Stimulated activated CD4-positive, alpha-beta T cell treated with anti-CD3 and anti-CD28 coated beads, Interleukin-15, amount 100 ng/mL, for 1 hour (primary cell): ENCODE measurements at places on chromosomes 12 and 14.

- no peak for DNase-seq
Observed at GRCh38 chr14:93533842-93534241, 103.1 kb downstream of the UNC79 start.

- DNase-seq: no peak
Observed at GRCh38 chr12:40769846-40770245, 77.6 kb downstream of the CNTN1 start.

GRCh38 chr14:99910337-99911309 is 117.4 kb downstream of the EML1 start:
- DNase-seq: no peak

GRCh38 chr14:62689733-62690132 is 355.5 kb downstream of the KCNH5 start:
- no peak for DNase-seq

GRCh38 chr14:100271247-100271939 is 32.4 kb downstream of the YY1 start:
- no peak for DNase-seq

DNA sequence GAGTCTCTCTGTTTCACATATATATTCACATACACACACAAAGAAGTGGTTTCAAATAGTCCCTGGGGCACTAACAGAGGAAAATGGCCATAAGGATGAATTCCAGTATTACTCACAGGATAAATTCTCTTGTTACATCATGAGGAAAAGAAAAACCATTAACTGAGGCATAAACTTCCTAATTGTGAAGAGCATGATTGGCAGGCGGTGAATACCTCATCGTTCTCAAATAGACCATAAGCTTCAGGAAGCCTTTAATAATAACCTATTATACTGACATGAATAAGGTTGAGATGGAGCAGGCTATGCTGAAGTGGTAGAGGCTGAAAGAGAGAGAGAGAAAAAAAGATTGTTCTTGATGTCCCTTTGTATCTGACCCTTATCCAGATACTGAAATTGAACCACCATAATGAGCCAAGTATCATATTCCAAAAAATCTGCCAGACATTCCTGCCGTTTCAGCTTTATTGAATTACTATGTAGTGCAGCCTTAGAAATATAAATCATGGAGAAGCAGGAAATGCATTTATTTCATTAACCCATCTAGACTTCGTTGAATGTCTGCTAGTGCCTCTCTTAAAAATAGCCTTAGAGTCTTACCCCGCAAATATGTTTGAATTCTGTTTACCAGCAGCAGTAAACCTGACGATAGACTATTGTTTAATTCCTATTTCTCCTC is 86.8 kb downstream of the NUAK1 start:
- no peak for DNase-seq

DNA sequence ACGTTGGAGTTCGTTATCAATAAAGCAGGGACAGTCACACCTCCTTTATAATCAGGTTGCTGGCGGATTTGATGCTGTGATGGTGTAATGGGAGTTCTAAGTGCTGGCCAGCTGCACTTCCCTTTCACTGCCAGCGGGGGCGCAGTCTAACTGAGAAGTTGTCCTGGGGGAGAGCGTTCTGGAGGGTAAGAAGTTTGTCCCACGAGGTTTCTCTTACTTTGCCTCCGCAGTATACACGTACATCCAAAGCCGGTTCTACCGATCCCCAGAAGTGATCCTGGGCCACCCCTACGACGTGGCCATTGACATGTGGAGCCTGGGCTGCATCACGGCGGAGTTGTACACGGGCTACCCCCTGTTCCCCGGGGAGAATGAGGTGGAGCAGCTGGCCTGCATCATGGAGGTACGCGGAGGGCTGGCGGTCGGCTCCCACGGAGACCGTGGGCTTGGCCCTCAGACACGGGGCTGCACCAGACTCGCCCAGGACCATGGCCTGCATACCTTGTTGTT is 42.7 kb downstream of the DYRK4 start:
- DNase-seq: peak; percentile 54

GRCh38 chr14:103520657-103521437 is 1.8 kb downstream of the CKB start:
- peak; percentile 38 for DNase-seq

DNA sequence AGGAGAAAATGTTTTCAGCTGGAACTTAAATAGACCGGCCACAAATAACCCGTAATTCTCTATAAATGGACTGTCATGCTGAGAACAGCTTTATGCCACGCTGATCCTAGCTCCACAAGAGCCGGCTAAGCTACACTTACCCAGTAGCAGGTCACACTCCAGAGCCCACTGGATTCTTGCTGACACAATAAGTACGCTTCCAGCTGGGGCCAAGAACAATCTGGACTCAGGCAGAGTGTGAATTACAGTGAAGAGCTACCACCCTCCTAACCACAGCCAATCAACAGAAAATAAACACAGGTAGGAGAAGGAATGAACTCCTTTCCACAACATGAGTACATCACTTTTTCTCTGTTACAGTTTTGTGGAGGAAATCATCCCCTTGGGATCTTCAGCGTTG is 531.3 kb downstream of the GALC start:
- no peak for DNase-seq

GRCh38 chr14:101193845-101194372 is 290.4 kb upstream of the RTL1 start:
- DNase-seq: no peak

GRCh38 chr14:35535483-35536112 is 1.6 kb downstream of the INSM2 start:
- no peak for DNase-seq

GRCh38 chr12:56957229-56958052 is at the start of gene RDH16:
Gene RDH16 (minus strand): TSS chr12:56957608. CDS start chr12:56957462, 146 bp downstream.
- DNase-seq: no peak

- DNase-seq: no peak
Observed at GRCh38 chr14:61140872-61141271, 140.3 kb downstream of the TMEM30B start.

GRCh38 chr14:30387871-30388270 is 171.1 kb upstream of the G2E3 start:
- no peak for DNase-seq

- no peak for DNase-seq
Observed at GRCh38 chr14:73402579-73402978, 55.8 kb downstream of the NUMB start.

DNA sequence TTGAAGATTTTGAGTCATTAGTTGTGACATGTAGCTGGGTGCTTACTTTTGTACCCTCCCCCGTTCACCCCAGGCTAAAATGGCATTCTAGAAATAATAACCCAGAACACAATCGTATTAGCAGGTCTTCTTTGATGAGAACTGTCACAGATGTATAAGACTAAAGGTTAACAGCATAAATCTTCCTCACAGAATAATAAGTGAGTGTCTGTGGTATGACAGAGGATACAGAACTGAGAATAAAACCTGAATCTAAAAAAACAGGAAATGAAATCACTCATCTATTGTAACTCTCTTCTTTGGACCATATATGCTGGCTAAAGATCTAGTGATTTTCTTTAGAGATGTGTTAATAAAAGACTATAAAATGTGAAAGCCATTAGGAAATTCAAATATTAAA is 746.6 kb downstream of the LRFN5 start:
- DNase-seq: no peak

- no peak for DNase-seq
Observed at GRCh38 chr12:28973491-28973890, 175.6 kb upstream of the FAR2 start.

DNA sequence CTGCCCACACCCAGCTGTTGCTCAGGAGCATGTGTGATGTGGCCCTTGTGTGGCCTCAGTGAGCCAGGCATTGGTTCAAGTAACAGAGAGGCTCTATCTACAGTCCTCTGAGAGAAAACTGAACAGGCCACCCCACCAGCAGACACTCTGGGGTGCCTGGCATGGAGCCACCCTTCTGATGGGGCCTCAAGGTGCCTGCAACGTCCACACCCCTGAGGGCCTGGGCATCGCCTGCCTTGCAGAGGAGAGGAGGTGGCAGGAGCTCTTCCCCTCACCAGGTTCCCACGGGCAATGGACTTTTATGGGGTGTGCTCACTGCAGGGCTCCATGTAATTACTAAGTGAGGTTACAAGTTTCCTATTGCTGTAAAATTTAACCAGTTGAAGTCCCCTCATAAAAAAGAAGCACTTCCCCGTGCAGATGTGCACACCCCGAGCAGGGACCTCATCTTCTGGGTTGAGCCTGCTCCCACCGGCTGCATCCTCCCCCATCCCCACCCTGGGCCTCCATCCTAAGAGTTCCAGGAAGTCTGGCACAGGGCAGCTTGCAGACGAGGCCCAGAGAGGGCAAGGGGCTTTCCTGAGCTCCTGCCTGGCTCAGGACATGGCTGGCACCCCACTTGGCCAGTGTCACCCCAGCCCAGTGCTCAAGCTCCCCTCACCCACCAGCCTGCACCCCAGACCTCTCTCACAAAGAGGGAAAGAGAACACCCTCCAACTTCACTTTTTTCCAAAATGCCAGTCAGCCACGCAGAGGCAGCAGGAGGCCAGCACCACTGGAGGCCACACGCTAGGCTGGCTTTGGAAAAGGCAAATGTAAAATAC is 270.4 kb upstream of the RTL1 start:
- no peak for DNase-seq

DNA sequence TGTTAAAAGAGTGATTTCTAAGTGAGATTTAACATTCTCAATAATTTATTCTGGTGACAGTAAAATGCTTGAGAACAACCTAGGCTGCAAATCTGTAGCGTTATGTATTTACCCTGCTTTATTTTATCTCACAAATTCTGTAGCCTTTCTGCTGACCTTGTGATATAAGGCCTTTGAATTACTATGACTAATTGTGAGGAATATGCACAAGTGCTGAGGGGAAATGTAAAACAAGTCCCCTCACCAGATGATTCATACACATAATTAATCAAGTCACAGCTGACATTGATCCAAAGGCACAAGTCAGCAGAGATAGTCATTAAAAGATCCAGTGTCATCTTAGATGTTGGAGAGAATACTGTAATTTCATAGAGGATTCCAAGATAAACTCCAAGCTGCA is 992.7 kb upstream of the USP15 start:
- DNase-seq: no peak

DNA sequence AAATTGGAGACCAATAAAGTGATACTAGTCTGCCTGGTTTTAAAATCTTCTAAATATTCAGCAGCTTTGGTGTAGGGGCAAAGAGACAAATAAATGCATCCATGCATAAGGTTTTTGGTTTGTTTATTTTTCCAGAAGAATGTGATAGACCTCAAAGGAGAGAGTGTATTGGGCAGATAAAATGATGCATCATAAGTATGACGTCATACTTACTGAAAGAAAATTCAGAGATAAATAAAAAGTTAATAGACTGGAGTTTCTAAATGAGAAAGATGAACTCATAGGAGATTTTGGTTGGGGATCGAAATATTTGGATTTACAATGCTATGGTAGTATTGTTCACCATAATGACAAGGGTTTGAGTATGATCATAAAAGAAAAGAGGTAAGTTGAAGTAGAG is 10.2 kb downstream of the SYT10 start:
- DNase-seq: no peak

DNA sequence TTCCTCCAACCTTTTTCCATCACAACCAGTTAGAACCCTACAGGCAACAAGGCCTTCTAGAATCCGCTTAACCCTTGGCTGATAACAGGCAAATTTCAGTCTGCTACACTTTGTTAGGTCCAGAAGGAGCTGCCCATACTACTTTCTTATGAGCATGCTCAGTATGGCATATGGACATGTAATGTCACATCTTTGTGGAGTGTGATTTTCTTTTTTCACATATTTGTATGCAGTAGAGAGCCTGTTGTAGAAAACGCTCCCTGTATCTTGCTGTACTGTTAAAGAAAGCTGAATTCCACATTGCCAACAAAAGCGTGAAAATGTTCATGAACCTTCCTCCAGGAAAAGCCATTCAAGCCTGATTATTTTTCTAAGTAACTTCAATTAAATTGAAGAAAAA is 196.5 kb downstream of the SLC41A2 start:
- no peak for DNase-seq

DNA sequence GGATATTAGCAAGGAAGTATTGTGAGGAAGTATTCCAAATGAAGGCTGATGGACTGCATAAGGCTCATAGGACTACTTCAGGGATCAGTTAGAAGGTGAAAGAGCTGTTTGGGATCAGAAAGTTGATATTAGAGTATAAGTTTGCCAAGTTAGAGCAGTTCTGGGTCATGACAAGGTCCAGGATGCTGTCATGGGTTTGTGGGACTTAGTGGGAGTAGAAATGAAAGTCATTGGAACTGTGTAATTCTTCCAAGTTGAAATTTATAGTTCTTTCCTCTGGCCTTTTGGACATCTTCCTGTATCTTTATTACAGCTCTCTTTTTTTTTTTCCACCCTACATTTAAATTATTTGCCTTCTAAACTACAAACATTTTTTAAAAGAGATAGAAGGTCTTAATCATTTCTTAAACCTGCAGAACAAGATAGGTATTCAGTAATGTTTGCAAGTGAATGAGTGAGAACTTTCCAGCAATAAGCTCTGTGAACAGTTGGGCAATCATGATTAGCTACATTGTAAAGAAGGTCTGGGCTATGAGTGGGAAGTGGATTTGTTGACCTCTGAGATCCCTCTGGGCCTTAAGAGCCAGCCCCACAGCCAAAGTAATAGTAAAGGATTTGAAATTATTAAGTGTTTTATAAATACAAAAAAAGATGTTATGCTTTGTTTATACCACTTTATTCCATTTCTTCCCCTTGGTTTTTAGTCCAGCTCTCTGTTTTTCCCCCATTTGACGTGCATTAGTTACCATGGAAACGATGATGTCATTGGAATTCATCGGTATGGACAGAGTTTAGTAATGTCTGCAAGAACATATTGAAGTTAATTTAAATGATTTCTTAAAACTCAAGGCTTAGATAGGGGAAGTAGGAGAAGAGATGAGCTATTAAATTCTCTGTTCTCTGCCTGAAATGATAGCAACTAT is 247.9 kb upstream of the ARHGAP5 start:
- DNase-seq: no peak

- DNase-seq: no peak
Observed at GRCh38 chr12:113835896-113836295, 130.2 kb downstream of the RBM19 start.

DNA sequence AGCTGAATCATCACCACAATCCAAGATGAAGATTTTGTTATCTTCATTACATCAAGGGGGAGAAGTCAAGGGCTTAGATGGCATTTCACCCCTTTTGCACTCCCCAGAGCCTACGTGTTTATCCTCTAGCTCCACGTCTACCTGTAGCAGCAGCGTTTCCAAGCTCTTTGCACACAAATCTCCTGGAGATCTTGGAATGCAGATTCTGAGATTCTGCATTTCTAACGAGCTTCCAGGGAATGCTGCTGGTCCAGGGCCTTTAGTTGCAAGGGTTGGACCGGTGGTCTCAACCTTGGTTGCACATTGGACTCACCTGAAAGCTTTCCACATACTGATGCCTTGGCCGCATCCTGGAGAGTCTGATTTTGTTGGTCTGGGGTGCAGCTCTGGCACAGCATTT is 49.5 kb upstream of the STON2 start:
- no peak for DNase-seq

DNA sequence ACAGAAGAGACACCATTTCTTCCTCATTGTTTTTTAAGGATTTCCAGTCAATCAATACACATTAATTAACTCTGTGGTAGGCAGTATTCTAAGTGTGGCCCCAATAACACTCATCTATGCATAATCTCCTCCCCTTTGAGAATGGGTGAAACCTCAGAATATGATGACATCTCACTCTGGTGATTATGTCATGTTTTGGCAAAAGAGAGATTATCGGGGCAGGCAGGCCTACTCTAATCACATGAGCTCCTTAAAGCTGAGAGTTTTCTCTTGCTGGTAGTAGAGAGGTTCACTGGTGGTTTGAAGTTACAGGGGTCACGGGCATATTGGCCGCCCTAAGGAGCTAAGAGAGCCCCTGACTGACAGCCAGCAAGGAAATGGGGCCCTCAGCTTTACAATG is 7.1 kb upstream of the LGMN start:
- no peak for DNase-seq

- no peak for DNase-seq
Observed at GRCh38 chr12:56476972-56477432, 8.6 kb downstream of the SPRYD4 start.
